ENCODE measurements at places on chromosomes 1 and 21. TPM values are rescaled to one million over a fixed set of nuclear protein-coding genes. Genes with fewer than 3 reads are reported as not detected.

SYTL1 gene
- total RNA-seq, result 23.1 TPM

SIM2 gene
- total RNA-seq, result 14.6 TPM

DNA sequence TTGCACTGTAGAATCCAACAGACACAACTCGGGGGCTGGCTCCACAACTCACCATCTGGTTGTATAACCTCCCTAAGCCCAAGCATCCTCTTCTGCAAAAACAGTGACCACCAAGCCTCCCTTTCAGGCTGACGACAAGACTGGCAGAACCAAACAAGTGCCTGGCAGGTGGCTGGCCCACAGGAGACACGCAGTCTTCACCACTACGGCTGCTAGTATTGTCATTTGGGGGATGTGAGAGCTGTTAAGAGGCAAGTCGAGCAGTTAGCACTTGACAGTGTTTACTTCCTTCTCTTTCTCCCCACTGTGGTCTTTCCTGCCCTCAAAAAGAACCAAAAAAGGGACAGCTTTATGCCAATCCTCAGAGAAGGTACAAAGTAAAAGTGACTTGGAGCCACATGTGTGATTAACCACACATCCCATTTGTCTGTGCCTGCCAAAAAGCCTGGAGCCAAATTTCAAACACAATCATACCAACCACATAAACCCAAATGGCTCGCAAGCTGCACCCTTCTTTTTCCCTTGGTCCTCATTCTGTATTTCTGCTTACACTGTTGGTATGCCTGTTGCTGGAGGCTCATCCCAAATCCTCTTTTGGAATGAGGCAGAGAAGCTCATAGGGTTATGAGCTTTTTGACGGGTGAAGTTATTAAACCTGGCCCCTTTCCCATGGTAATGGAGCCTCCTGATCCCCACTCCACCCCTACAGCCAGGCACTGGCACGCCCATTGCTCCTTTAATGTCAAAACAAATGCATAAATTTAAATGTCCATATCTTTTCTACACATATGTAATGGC, 94.1 kb downstream of the TGFBR3 start:
- DNase-seq, result no peak

DNA sequence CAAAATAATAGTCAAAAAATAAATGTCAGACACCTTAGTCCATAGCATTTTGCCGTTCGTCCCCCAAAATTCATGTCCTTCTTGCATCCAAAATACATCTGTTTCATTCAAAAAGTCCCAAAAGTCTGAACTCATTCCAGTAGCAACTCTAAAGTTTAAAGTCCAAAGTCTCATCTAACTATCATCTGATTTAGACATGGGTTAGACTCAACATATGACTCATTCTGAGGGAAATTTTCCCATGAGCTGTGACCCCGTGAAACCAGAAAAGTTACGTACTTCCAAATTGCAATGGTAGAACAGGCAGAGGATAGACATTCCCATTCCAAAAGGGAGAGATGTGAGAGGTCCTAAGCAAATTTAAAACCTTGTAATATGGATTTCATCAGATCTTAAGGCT, 48.6 kb upstream of the CACHD1 start:
- DNase-seq, result no peak

GRCh38 chr1:26856604-26857469, 6.1 kb upstream of the SFN start:
- DNase-seq, result no peak

- DNase-seq, result peak; percentile 11
These were observed 222.0 kb upstream of the PKN2 start for GRCh38 chr1:88462096-88462487.

GRCh38 chr1:167198518-167199133, 22.1 kb upstream of the POU2F1 start:
- DNase-seq, result peak; percentile 36

GRCh38 chr1:66778266-66778665, 22.8 kb downstream of the INSL5 start:
- no peak for DNase-seq

All from tongue (tissue), 3 donors.